ENCODE measurements at places on chromosomes 4 and X. TPM values are rescaled to one million over a fixed set of nuclear protein-coding genes. Genes with fewer than 3 reads are reported as not detected.

TLR1 gene
- total RNA-seq = 1.5 TPM

NCAPG gene
- total RNA-seq = 73.8 TPM

GPR50 gene
- not detected for total RNA-seq

HSFX4 gene
- not detected for total RNA-seq

XK gene
- 0.07 TPM for total RNA-seq

GAGE1 gene
- total RNA-seq = not detected

NIPAL1 gene
- total RNA-seq = 1.8 TPM

TMPRSS11B gene
- total RNA-seq = not detected

SPINK2 gene
- 1.3 TPM for total RNA-seq

ASB5 gene
- total RNA-seq = not detected

NPY2R gene
- total RNA-seq = not detected
